ENCODE measurements at places on chromosomes 4 and X. TPM values are rescaled to one million over a fixed set of nuclear protein-coding genes. Genes with fewer than 3 reads are reported as not detected.

Gene CPXCR1
- total RNA-seq = not detected

Gene ITIH6
- not detected for total RNA-seq

Gene PPEF1
- 0.22 TPM for total RNA-seq

Gene SUV39H1
- 8.6 TPM for total RNA-seq

Gene ATG4A
- total RNA-seq = 21.2 TPM

Gene FGFBP2
- 0.81 TPM for total RNA-seq

Gene PTCHD1
- total RNA-seq = 0.27 TPM

Gene MAGIX
- total RNA-seq = 40.9 TPM

Gene PGAM4
- total RNA-seq = not detected

Gene TSPAN6
- 36.4 TPM for total RNA-seq

Gene UGT2B15
- not detected for total RNA-seq

Gene UGT2B28
- not detected for total RNA-seq

Gene PLK4
- 1.2 TPM for total RNA-seq

Gene CENPVL1
- not detected for total RNA-seq

Gene PASD1
- 0.13 TPM for total RNA-seq

Gene MTTP
- total RNA-seq = not detected

Gene STOX2
- total RNA-seq = 35.3 TPM

Gene NAAA
- 54.2 TPM for total RNA-seq

Gene DAPP1
- total RNA-seq = 1.0 TPM

Gene RAB33A
- total RNA-seq = not detected

Gene FHDC1
- 18.9 TPM for total RNA-seq

Gene FOXO4
- 16.3 TPM for total RNA-seq

Gene MAGEA4
- total RNA-seq = not detected

Gene FGF2
- total RNA-seq = 4.0 TPM

Gene MAGEB10
- not detected for total RNA-seq

Gene SAGE1
- not detected for total RNA-seq

Gene MAGEA8
- total RNA-seq = not detected

Gene SLC2A9
- total RNA-seq = 21.2 TPM

Gene LNX1
- 45.3 TPM for total RNA-seq

Gene S100P
- total RNA-seq = not detected

Gene ADGRG4
- total RNA-seq = not detected

Gene RNF150
- total RNA-seq = 10.2 TPM

Gene MYOZ2
- not detected for total RNA-seq

Gene EMD
- total RNA-seq = 36.5 TPM

Gene NEUROG2
- not detected for total RNA-seq

Gene KCNE5
- total RNA-seq = not detected

Gene IQSEC2
- total RNA-seq = 17.2 TPM

Gene GLRA3
- total RNA-seq = not detected

Gene RHOH
- 1.6 TPM for total RNA-seq

Gene NRK
- 0.67 TPM for total RNA-seq

Gene CXorf65
- total RNA-seq = not detected

Gene ARL9
- not detected for total RNA-seq

Gene PRRG3
- under 0.01 TPM for total RNA-seq

Gene NEXMIF
- 2.0 TPM for total RNA-seq

Gene FNIP2
- total RNA-seq = 73.6 TPM

Gene TMSB15A
- total RNA-seq = 5.2 TPM

Gene FRAS1
- 26.8 TPM for total RNA-seq

Gene TBC1D1
- total RNA-seq = 192 TPM

Gene SLITRK4
- 1.0 TPM for total RNA-seq

Gene GLRA2
- not detected for total RNA-seq

Gene SSX4B
- total RNA-seq = not detected

Gene USP17L19
- not detected for total RNA-seq

Gene PNMA3
- 0.29 TPM for total RNA-seq

Gene APOO
- total RNA-seq = 34.8 TPM

Gene TMEM271
- not detected for total RNA-seq

Measured in thyroid gland (tissue), 4 donors.